ENCODE measurements at places on chromosomes 7 and 10. TPM values are rescaled to one million over a fixed set of nuclear protein-coding genes. Genes with fewer than 3 reads are reported as not detected.

DNA sequence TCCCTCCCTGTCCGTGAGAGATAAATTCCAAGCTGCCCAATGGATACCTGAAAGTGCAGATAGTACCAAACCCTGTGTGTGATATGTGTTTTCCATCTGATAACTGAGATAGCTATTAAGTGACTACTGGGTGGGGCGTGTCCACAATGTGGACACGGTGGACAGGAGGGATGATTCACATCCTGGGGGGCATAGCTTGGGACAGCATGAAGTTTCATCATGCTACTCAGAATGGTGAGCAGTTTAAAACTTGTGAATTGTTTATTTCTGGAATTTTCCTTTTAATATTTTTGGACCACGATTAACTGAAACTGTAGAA is 158.6 kb downstream of the CREB5 start:
- no peak for DNase-seq

DNA sequence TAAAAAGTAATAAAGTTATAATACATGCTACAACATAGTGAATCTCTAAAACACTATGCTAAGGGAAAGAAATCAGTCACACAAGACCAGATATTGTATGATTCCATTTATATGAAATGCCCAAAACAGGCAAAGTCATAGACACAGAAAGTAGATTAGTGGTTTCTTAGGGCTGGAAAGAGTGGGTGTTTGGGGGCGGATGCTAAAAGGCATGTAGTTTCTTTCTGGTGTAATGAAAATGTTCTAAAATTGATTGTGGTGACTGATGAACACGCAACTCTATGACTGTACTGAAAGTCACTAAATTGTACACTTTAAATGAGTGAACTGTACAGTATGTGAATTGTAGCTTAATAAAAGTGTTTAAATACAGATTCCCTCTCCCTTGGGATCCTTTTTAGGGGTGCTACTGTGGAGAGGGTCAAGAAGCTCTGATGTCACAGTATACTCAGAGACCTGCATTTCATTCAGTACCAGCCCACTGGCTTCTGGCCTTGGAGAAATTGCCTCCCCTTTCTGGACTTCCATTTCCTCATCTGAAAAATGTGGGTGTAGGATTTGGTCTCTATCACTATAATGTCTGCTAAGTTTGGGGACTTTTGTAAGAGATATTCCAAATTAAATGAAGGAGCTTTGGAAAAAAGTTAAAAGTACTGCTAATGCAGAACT is 46.4 kb downstream of the AOAH start:
- DNase-seq, result no peak

DNA sequence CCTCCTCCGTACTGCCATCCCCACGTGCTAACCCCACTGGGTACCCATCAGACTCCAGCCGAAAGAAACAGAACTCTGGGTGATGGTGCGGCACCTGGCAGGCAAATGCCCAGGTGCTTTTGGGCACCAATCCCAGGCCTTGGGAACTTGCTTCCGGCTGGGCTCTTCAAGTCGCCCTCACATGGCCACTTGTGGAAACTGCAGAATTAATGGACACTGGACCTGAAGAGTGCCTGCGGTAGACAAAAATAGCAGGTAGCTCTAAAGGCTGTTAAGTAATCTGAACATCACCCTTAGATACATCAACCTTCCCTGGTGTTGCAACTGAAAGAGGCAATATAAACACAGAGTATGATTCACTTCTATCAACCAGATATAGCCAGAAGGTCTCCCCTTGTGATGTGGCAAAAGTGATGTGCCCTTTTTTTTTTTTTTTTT is 644.4 kb downstream of the GRM8 start:
- no peak for DNase-seq

GRCh38 chr7:156881679-156882078 is 11.3 kb downstream of the LMBR1 start:
- DNase-seq, result no peak

DNA sequence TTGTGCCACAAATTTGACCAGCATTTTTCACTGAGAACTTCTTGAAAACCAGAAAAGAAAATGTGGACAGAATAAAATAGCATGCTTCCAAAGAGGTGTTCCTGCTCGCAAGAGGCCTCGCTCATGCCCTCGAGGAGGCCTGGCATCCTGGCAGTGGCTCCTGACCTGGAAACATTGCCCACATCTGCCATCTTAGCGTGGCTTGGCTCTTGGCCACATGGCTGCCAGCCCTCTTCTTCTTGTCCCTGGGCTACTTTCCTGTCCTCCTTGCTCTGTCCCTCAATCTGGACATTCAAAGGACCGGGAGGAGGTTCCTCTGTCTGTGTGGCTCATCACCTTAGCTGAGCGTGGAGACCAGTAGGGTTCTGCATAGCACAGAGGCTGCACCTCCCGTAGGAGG is 131.6 kb upstream of the TMEM72 start:
- DNase-seq, result no peak

DNA sequence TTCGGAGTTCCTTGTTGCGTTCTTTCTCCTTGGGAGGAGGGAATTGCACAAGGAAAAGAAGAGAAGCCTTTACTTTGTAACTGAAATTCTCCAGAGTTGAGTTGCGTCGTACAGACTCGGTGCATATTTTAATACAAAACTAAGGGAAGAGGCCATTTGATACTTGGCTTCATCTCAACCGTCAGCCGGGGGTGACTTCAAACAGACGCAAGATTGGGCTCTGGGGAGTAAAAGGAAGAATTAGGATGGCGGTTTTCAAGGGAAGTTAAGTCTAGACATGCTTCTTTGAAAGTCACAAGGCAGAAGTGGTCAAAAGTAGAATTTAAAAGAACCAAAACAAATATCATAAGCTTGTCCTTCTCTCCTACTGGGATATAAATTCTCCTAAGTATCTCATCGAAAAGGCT is 1.6 kb downstream of the PRR15 start:
- DNase-seq, result no peak

- no peak for DNase-seq
These were observed 63.0 kb downstream of the CCDC71L start for GRCh38 chr7:106597751-106598546.

DNA sequence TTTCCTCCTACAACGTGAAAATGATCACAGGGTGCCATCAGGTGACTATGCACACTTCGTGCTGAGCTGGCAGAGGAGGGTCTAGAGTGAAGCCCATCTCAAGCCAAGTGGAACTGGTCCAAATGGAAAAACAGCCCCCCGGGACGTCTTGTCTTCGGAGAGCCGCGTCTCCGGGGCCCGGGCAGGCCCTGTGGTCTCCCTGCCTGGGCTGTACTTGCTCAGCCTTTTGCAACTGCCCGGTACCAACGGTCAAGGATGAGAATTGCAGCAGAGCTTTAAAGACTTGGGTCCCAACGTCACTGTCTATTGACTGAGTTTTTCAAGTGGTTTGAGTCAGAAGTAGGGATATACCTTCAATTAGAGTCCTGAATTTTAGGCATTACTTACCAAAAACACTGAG is 315.5 kb downstream of the PTPRN2 start:
- DNase-seq, result no peak

- peak; percentile 49 for DNase-seq
These were observed 7.1 kb downstream of the ERV3-1 start for GRCh38 chr7:64999165-65000004.

- no peak for DNase-seq
These were observed 761 bp downstream of the PTF1A start for GRCh38 chr10:23192712-23193434.

- DNase-seq, result peak; percentile 38
These were observed 20.3 kb downstream of the CHAT start for GRCh38 chr10:49634069-49634660.

GRCh38 chr10:95034401-95034800 is 34.9 kb downstream of the CYP2C8 start:
- no peak for DNase-seq

The MYOF gene
- 127 TPM for total RNA-seq

The TEX47 gene
- total RNA-seq, result not detected

The ASB10 gene
- total RNA-seq, result not detected

The ARHGAP22 gene
- 9.6 TPM for total RNA-seq

The IKZF1 gene
- total RNA-seq, result 61.9 TPM

The NRF1 gene
- 16.7 TPM for total RNA-seq

The PLAU gene
- 29.0 TPM for total RNA-seq

The PPP1R3C gene
- total RNA-seq, result 10.8 TPM

The METTL27 gene
- total RNA-seq, result 4.0 TPM

The PRPS1L1 gene
- total RNA-seq, result not detected

The STEAP4 gene
- total RNA-seq, result 63.5 TPM

The SPDYE6 gene
- not detected for total RNA-seq
